Liver (tissue), 10 donors: ENCODE measurements at places on chromosomes 4 and X. TPM values are rescaled to one million over a fixed set of nuclear protein-coding genes. Genes with fewer than 3 reads are reported as not detected.

The SSX4B gene
- not detected for polyA plus RNA-seq

The MAPK10 gene
- 2.3 TPM for polyA plus RNA-seq

The ARHGEF38 gene
- polyA plus RNA-seq = 0.03 TPM

The DGKQ gene
- polyA plus RNA-seq = 4.8 TPM

The CUL4B gene
- 7.9 TPM for polyA plus RNA-seq

The FAM133A gene
- polyA plus RNA-seq = not detected

The CYLC1 gene
- not detected for polyA plus RNA-seq

The CPLX1 gene
- polyA plus RNA-seq = 2.8 TPM

The AFM gene
- polyA plus RNA-seq = 232 TPM
